ENCODE measurements at places on chromosomes 3 and 15.

GRCh38 chr15:73009066-73010056 lies 42.9 kb upstream of the NEO1 start:
- H3K27ac ChIP-seq, result no peak overlapping the region
- H3K4me3 ChIP-seq, result no peak overlapping the region
- H3K36me3 ChIP-seq, result no peaks in the 10 kb centered on the region
- DNase-seq, result no peak

- DNase-seq, result no peak
- peaks cover 38% of the 10 kb centered on the region for H3K4me1 ChIP-seq
- peaks cover 2% of the 10 kb centered on the region for H3K36me3 ChIP-seq
Observed at GRCh38 chr3:188947401-188948280, 224.1 kb upstream of the TPRG1 start.

GRCh38 chr3:114632757-114633424 lies 339.1 kb downstream of the TIGIT start:
- H3K4me1 ChIP-seq, result peaks cover 23% of the 10 kb centered on the region
- peak; percentile 26 for DNase-seq
- H3K4me3 ChIP-seq, result no peak overlapping the region
- no peaks in the 10 kb centered on the region for H3K27me3 ChIP-seq

DNA sequence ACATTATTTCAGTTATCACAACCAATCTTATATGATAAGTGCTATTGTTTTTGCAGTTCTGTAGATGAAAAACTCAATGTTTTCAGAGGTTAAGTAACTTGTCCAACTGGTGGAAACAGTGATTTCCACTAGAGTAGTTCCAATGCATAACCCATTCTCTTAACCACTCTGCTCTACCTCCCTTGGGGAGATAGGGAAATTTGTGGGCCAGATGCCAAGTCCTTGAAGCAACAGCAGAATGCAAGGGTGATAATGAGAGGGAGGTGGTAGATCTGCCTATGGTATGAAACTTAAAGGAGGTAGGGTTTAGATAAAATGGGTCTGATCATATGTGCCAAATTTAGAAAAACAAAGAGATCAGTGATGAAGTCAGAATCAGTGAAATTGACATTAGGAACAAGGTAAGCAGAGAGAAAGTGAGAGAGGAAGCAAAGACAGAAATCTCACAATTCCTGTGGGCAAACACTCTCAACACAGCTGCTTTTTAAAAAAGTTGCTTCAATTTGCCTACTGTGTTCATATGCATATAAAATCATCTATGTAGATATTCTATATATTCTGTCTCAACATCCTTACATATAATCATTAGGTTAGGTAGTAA lies 50.5 kb upstream of the UBP1 start:
- H3K4me1 ChIP-seq, result no peaks in the 10 kb centered on the region
- no peaks in the 10 kb centered on the region for H3K36me3 ChIP-seq
- H3K27ac ChIP-seq, result no peak overlapping the region

GRCh38 chr3:61595288-61595687 lies 33.9 kb downstream of the PTPRG start:
- no peak overlapping the region for H3K4me3 ChIP-seq
- DNase-seq, result no peak
- H3K27ac ChIP-seq, result no peak overlapping the region
- H3K36me3 ChIP-seq, result no peaks in the 10 kb centered on the region
- no peaks in the 10 kb centered on the region for H3K27me3 ChIP-seq

GRCh38 chr15:83848315-83849050 lies 194.6 kb downstream of the ADAMTSL3 start:
- H3K27me3 ChIP-seq, result peaks cover 7% of the 10 kb centered on the region
- no peak for DNase-seq
- no peak overlapping the region for H3K27ac ChIP-seq
- H3K4me1 ChIP-seq, result no peaks in the 10 kb centered on the region
- H3K4me3 ChIP-seq, result no peak overlapping the region

DNA sequence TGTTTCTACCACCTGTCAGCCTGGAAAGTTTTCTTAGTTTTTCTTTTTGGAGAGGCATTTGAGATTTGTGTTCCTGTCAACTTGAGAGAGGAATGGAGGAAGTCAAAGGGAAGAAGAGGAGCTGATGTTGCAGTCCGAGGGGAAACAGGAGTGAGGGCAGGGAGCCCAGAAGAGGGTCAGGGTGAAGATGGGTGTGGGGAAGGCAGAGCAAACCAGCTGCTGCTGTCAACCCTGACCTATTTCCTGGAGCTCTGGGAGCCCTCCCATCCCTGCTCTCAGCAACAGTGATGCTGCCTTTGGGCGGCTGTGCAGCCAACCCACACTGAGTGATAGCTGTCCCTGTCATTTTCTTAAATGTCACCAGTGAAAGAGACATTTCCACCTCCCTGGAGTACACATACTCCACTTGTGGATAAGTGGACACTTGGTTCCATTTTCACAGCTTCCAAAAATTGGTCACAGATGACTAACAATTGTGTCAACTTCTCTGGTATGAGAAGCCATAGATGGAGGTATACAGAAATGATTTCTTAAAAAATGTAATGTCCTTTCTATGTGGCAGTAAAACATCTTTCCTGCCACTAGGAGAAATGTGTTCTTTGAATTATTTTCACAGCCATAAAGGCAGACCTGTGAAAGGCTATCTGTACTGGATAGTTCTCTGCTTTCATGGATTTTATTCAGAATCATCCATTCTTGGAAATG lies 556.3 kb upstream of the TBL1XR1 start:
- H3K4me1 ChIP-seq, result no peaks in the 10 kb centered on the region
- H3K27me3 ChIP-seq, result no peaks in the 10 kb centered on the region
- no peak for DNase-seq
- H3K36me3 ChIP-seq, result no peaks in the 10 kb centered on the region
- H3K4me3 ChIP-seq, result no peak overlapping the region
- H3K27ac ChIP-seq, result no peak overlapping the region

GRCh38 chr15:66461917-66462316 lies 35.6 kb downstream of the SNAPC5 start:
- no peak for DNase-seq
- H3K4me1 ChIP-seq, result no peaks in the 10 kb centered on the region
- no peak overlapping the region for H3K4me3 ChIP-seq

DNA sequence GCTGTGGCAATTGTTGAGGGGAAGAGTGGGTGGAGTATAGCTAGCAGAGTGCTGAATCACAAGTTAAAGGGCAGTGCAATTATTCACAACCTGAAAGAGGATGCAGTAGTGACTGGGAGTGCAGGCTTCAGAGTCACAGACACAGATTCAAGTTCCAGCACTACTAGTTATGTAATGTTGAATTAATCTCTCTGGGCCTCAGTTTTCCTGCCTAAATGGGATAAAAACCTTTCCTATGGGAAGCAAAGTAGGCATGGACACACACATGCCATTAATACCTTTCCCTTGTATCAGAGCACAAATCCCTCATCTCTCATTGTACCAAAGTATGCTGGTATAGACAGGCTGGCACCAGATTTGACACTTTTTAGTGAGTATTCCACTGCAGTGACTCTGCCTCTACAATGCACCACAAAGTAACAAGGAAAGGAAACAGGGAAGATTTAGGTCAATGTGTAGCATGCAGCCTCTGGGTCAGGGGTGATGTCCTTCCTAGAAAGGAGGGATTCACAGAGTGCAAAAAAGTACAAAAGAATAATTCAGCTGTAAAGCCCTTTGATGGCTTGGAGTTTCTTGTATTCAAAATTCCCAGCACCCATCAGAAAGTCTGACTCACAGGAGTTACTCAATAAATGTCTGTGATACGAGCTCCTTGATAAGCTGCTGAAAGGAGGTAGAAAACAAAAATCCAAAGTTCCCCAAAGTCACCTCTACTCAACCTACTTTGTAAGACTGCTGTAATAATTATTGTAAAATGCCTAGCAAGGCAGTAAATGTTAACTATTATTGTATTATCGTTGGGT lies 507.5 kb upstream of the TGFBR2 start:
- H3K4me3 ChIP-seq, result no peak overlapping the region
- DNase-seq, result no peak
- H3K27me3 ChIP-seq, result peaks cover 6% of the 10 kb centered on the region
- H3K36me3 ChIP-seq, result no peaks in the 10 kb centered on the region

DNA sequence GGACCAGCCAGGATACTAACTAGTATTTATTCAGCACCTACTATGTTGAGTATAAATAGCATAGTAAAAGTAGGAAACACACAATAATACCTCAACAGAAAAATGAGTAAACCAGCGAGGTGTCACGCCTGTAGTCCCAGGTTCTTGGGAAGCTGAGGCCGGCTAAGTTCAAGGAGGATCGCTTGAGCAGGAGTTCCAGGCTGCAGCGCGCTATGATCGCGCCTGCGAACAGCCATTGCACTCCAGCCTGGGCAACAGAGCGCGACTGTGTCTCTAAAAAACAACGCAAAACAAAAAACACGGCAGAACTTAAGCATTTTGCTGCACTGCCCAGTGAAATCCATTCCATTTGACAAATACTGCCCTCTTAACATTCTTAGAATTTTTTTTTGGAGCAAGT lies 1.3 kb upstream of the DENND6A start:
- H3K36me3 ChIP-seq, result no peaks in the 10 kb centered on the region
- no peak overlapping the region for H3K27ac ChIP-seq

- H3K27me3 ChIP-seq, result no peaks in the 10 kb centered on the region
- H3K4me3 ChIP-seq, result peak overlapping the region; percentile 69
- peak; percentile 23 for DNase-seq
- H3K4me1 ChIP-seq, result peaks cover 67% of the 10 kb centered on the region
Observed at GRCh38 chr15:41690636-41691035, 30.4 kb downstream of the MGA start.

DNA sequence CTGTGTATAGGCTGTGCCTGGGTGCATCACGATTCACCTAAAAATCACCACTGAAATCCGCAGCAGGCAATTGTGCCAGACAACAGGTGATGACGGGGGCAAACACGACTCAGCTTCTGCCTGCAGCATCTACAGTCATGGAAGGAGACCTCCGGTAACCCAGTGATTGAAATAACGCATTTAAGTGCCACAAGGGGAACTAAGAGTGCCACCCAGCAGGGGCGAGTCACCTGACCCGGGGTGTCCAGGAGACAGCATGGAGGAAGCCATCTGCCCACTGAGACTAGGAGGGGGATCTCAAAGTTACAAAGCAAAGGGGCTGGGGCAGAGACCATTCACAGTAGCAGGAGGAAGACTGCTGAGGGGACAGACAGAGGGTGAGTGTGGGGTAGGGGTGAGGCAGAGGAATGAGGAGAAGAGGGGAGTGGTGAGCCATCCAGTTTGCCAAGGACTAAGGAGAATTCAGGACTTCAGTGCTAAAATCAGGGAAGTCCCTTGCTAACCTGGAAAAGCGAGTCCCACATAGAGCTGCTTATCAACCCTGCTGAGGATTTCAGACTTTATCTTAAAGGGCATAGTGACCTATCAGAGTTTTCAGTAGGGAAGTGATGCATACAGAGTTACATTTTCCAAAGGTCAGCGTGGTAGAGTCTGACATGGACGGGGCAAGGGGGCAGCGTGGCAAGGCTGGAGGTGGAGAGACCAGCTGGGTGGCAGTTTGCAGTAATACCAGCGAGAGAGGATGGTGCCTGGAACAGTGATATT lies 256.7 kb upstream of the HES1 start:
- peaks cover 11% of the 10 kb centered on the region for H3K4me1 ChIP-seq
- H3K4me3 ChIP-seq, result no peak overlapping the region
- H3K27ac ChIP-seq, result no peak overlapping the region
- peaks cover 46% of the 10 kb centered on the region for H3K27me3 ChIP-seq

DNA sequence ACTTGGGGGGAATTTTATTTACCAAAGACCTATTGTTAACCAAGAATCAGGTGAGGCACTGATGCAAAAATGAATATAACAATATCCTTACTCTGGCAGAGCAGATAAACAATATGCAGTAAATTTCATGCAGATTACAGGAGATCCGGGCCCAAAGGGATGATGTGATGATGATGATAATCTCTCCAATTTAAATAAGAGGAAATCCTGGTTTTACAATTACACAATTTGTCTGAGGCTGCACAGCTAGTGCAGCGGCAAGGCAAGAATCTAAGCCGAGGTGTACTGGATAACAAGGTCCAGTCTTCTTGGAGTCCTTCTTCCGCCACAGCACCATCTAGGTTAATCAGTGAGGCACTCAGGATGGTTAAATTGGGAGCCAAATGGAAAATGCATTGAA lies 2.4 kb upstream of the MESD start:
- no peaks in the 10 kb centered on the region for H3K27me3 ChIP-seq
- no peak for DNase-seq
- no peak overlapping the region for H3K27ac ChIP-seq
- H3K36me3 ChIP-seq, result peaks cover 13% of the 10 kb centered on the region

DNA sequence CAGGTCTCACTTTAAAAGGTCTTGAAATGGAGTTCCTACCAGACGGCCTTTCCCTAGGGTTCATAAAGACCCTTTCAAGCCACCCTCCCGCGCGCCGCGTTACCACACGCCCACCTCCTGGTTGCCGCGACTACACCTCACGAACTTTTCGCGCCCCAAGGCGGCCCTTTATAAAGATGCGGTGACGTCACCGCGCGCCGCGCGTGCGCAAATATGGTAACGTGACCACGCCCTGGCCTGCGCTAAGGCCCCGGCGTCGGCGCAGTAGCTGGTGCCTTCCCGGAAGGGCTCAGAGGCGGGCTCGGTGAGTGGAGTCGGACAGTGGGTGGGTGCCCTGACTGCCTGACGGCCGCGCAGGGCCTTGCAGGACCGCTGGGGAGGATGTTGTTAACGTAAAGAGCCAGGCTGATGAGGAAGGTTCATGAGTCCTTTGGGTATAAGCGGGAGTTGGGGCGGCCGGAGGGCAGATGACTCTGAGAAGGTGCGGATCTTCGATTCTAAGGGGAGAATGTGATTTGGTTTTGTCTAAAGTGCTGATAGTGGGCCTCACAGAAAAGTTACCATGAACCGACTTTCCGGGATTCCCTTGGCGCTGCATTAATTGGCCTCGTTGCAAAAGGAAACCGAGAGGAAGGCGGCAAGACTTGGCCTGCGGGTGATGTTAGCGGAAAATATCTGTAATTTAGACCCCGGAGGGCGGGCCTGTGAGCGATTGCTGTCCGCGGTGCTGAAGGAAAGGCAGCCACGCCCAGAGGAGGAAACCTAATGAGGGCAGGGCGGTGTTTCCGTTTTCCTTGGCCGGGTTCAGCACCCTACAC lies 54.4 kb downstream of the FEZF2 start:
- DNase-seq, result peak; percentile 64
- peak overlapping the region; percentile 96 for H3K27ac ChIP-seq
- peak overlapping the region; percentile 92 for H3K4me3 ChIP-seq
- H3K27me3 ChIP-seq, result peaks cover 32% of the 10 kb centered on the region
- peaks cover 2% of the 10 kb centered on the region for H3K36me3 ChIP-seq

DNA sequence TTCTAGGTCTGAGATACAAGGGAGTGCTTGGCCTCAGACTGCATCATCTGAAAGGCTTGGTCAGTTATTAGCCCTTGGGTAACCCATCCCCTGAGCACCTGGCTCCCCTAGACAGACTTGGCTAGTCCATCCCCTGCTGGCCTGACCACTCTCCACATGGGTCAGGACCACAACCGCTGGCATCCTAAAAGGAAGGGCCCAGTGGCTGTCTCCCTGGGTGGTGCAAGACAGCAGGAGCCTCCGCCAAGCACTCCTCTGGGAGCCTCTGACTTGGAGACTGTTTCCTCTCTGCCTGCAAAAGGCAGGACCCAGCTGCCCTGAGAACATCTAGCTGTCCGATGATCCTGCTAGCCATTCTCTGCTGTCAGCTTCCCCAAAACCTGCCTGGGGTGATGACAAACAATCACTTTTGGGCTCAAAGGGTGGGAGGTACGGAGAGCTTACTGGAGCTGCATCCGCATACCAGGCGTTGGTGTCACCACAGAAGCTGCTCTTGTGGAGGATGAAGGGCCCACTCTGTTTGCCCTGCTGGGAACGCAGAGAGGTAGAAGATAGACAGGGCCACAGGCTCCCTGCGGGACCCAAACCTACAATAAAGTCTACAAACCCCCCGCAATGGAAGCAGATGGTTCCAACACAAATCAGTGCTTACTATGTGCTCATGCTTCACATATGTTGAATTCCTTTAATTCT lies 108.0 kb upstream of the PRR20G start:
- no peak overlapping the region for H3K27ac ChIP-seq
- no peak for DNase-seq
- H3K36me3 ChIP-seq, result no peaks in the 10 kb centered on the region
- peaks cover 19% of the 10 kb centered on the region for H3K27me3 ChIP-seq
- H3K4me1 ChIP-seq, result peaks cover 5% of the 10 kb centered on the region
- no peak overlapping the region for H3K4me3 ChIP-seq
